ENCODE measurements at places on chromosomes 11 and 22. TPM values are rescaled to one million over a fixed set of nuclear protein-coding genes. Genes with fewer than 3 reads are reported as not detected.
A peak's percentile ranks its signal among the peaks of the same experiment; 100 is the strongest.

DNA sequence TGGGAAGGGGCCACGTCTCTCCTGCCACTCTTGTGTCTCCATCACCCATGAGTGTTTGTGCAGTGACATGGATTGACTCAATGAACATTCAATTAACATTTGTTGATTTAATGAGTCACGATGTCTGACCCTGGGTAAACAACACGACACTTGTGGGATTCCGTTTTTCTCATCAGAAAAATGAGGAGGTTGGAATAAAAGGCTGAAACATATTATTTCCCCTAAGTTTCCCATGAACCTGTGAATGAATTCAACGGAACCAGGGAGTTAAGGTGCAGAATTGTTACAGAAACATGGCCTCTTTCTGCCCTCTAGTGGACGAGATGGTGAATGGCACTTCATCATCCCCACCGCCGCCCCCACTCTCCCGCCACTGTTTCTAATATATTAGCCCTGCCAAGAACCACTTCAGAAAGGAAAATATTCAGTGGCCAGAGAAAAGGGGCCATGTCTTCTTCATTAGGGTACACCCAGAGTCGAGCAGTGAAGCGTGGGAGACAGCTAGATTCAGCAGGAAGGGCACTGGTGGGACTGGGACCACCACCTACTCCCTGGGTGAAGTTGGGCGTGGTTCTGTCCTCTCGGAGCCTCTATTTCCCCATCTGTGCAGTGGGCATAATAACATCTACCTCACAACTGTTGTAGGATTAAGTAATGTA, 46.3 kb upstream of the SYT13 start:
- no peaks in the 10 kb centered on the region for H3K36me3 ChIP-seq
- H3K27ac ChIP-seq: peak overlapping the region; percentile 58
- peak; percentile 72 for DNase-seq
- H3K4me3 ChIP-seq: peak overlapping the region; percentile 22
- no peaks in the 10 kb centered on the region for H3K27me3 ChIP-seq

- H3K27ac ChIP-seq: no peak overlapping the region
- no peaks in the 10 kb centered on the region for H3K4me1 ChIP-seq
- no peak for DNase-seq
- H3K27me3 ChIP-seq: no peaks in the 10 kb centered on the region
Observed at GRCh38 chr11:7643314-7643713, 30.0 kb downstream of the CYB5R2 start.

Gene CCDC157
- 2.0 TPM for total RNA-seq

GRCh38 chr11:30479899-30480298, 106.3 kb downstream of the MPPED2 start:
- DNase-seq: no peak
- H3K27me3 ChIP-seq: no peaks in the 10 kb centered on the region
- H3K4me1 ChIP-seq: peaks cover 48% of the 10 kb centered on the region
- no peaks in the 10 kb centered on the region for H3K36me3 ChIP-seq
- no peak overlapping the region for H3K27ac ChIP-seq

DNA sequence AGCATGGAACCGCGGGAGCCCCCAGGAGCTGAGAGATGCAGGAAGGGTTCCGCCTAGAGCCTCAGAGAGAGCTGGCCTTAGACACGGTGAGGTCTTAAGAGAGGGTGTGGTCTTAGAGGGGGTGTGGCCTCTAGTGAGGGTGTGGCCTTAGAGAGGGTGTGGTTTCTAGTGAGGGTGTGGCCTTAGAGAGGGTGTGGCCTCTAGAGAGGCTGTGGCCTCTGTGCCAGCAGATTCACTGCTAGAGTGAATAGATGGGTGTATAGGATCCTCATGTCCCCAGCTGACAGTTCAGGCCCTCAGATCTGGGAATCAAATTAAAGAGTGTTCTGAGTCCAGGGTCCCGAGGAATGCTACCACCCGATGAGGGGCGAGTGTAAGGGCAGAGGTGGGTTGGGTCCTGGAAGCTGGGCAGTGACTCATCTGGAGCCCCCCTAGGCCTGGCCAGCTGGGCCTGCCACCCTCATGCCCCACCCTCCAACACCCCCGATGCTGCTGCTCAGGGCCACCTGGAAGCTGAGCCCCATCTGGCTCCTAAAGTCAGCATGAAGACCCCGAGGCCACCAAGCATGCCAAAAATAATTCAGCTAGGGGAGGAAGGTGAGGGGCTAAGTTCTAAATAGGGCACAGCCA, 49.5 kb downstream of the IGF2 start:
- H3K27me3 ChIP-seq: peaks cover 15% of the 10 kb centered on the region
- H3K4me3 ChIP-seq: no peak overlapping the region
- H3K4me1 ChIP-seq: no peaks in the 10 kb centered on the region
- no peak overlapping the region for H3K27ac ChIP-seq

Gene ACER3
- total RNA-seq: 12.1 TPM

- H3K4me3 ChIP-seq: no peak overlapping the region
- no peaks in the 10 kb centered on the region for H3K27me3 ChIP-seq
- H3K4me1 ChIP-seq: no peaks in the 10 kb centered on the region
- H3K27ac ChIP-seq: no peak overlapping the region
- no peaks in the 10 kb centered on the region for H3K36me3 ChIP-seq
- no peak for DNase-seq
Observed at GRCh38 chr22:34702279-34702678, 363.7 kb upstream of the ISX start.

GRCh38 chr11:131924001-131924400, 553.6 kb downstream of the NTM start:
- DNase-seq: no peak
- no peaks in the 10 kb centered on the region for H3K4me1 ChIP-seq
- H3K27ac ChIP-seq: no peak overlapping the region
- no peak overlapping the region for H3K4me3 ChIP-seq

DNA sequence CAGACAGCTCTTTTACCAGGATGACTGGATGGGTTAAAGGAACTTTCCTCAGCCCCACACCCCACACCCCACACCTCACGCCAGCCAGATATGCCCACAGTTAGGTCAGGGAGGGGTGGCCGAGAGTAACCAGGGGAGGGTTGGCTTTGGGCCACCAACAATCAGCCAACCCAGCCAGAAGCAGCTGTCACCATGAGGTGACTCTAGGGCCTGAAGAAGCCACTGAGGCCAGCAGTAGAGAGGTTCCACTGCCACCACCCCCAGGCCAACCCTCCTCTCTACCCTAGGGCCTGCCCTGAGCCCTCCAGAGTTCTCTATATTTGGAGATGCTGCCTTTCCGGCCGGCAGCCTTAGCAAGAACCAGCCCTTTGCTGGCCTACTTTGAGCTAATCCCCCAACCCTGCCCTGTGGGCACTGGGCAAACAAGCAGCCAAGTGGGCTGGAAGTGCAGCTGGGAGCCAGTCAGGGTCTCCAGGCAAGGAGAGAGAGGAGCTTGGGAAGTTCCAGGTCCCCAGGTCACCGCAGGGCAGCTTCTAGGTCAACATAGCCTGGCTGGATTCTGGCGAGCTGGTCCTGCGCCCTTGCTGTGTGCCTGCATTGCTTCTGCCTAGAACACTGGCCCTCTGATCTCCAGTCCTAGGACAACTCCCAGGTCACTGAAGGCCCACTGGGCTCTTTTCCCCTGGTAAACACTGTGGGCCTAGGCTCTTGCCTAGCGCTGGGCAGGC, 12.0 kb upstream of the SYT8 start:
- H3K4me3 ChIP-seq: no peak overlapping the region
- H3K27ac ChIP-seq: no peak overlapping the region
- H3K27me3 ChIP-seq: no peaks in the 10 kb centered on the region
- DNase-seq: no peak

Gene FSHB
- total RNA-seq: not detected

Gene OR8D1
- total RNA-seq: not detected

Gene P4HA3
- 11.9 TPM for total RNA-seq

- H3K4me1 ChIP-seq: peaks cover 9% of the 10 kb centered on the region
- no peak for DNase-seq
- H3K27me3 ChIP-seq: no peaks in the 10 kb centered on the region
- no peaks in the 10 kb centered on the region for H3K36me3 ChIP-seq
- H3K4me3 ChIP-seq: no peak overlapping the region
Observed at GRCh38 chr11:15773476-15774387, 582.6 kb downstream of the SOX6 start.

GRCh38 chr11:7672960-7673723, at the start of gene CYB5R2:
Gene CYB5R2, minus strand, starts transcription at chr11:7673500. Its CDS starts 675 bp downstream, at chr11:7672825.
- DNase-seq: peak; percentile 83
- H3K4me1 ChIP-seq: peaks cover 16% of the 10 kb centered on the region
- H3K36me3 ChIP-seq: no peaks in the 10 kb centered on the region
- H3K27ac ChIP-seq: peak within 1 kb of the TSS; percentile 56

Gene OR52N4
- not detected for total RNA-seq

GRCh38 chr11:79253280-79253679, 187.6 kb downstream of the TENM4 start:
- DNase-seq: no peak
- H3K4me1 ChIP-seq: no peaks in the 10 kb centered on the region
- H3K36me3 ChIP-seq: no peaks in the 10 kb centered on the region
- no peaks in the 10 kb centered on the region for H3K27me3 ChIP-seq
- H3K4me3 ChIP-seq: no peak overlapping the region

Gene ANO1
- total RNA-seq: 19.3 TPM

GRCh38 chr11:45671246-45672171, 6.1 kb upstream of the CHST1 start:
- DNase-seq: peak; percentile 53
- H3K4me1 ChIP-seq: no peaks in the 10 kb centered on the region
- H3K4me3 ChIP-seq: no peak overlapping the region

DNA sequence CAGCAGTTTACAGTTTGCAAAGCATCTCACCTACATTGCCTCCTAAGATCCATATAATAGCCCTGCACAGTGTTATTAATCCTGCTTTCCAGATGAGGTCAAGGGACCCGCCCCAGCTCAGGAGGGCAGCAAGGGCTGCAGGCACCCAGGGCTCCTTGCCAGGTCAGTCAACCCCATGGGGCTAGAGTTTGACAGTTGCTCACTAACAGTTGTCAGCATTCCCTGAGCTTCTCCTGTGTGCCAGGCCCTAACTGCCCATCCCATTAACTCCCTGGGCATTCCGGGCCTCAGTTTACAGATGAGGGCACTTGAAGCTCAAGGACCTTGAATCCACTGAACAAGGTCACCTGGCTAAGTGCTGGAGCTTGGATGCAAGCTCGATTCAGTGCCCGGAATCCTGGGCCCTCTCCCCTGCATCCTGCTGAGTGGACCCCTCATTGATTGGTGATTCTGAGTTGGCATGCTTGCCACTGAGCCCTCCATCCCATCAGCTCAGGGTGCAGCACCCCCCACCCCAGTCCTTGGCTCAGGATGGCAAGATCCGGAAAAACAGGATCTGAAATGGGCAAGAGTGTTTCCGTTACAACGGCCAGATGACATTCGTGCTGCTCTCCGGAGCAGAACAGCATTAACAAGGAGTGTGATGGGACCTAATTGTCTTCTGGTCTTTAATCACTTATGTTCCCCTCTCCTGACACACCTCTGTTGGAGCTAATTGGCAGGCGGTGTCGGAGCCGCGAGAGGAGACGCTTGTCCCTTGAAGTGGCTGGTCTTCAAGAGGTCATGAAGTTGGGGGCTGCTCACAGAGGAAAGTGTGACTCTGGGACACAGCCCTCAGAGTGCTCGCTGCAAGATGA, 87.4 kb upstream of the SHISAL1 start:
- no peaks in the 10 kb centered on the region for H3K36me3 ChIP-seq
- H3K27ac ChIP-seq: no peak overlapping the region
- no peak overlapping the region for H3K4me3 ChIP-seq
- H3K27me3 ChIP-seq: no peaks in the 10 kb centered on the region
- H3K4me1 ChIP-seq: no peaks in the 10 kb centered on the region

DNA sequence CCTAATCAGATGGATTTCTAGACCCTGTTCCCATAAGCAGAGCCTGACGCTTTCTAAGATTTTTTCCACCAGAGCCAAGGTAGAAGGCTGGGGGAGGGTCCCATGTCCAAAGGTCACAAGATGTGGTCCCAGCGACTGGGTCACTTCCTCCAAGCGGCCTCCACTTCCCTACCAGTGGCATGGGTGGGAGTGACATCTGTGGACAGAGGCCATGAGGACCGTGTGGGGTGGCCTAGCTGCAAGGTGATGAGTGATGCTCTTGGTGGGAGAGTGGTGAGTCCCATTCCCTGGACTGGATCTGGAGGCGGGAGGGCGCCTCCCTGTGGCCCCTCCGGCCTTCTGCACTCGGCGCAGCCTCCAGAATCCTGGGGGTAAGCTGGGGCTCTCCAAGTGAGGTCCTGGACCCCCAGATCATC, 32.4 kb upstream of the PRR5 start:
- no peaks in the 10 kb centered on the region for H3K36me3 ChIP-seq
- peaks cover 4% of the 10 kb centered on the region for H3K27me3 ChIP-seq
- H3K27ac ChIP-seq: no peak overlapping the region
- DNase-seq: no peak
- H3K4me3 ChIP-seq: peak overlapping the region; percentile 72

Gene FGF19
- not detected for total RNA-seq

DNA sequence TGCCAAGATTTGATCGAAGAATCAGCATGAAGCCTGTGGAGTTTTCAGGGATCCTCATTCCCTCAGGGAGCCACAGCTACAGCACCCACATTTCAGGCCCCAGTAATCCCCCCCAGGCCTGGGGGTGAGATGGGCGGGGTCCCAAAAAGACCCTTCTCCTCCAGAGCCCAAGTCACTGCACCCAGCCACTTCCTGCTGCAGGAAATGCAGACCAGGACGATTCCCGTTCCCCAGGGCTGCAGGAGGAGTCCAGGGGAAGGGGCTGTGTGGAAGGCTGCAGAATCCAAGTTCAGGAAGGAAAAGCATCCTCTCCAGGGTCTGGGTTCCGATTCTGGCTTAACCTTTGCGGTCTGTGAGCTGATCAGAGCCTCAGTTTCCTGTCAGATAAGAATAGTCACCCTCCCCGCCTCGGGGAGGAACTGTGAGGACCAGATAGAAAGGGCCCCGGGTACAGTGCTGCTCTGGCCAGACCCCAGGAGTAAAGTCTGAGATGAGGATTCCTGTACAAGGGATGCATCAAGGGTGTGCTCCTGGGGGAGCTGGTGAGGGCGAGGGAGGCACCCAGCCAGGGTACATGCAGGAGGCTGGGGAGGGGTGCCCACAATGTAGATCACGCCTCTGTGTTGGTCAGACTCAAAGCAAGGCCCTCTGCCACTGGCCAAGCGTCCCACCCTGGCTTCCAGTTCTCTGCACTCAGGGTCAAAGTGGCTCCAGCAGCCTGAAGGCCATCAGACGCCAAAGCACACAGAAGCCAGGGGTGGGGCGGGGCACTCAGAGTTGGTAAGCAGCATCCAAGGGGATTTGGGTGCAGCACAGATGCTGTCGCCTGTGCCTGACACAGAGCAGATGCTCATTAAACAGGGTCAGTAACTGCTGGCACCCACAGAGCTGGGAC, 30.1 kb upstream of the TP53I11 start:
- H3K4me3 ChIP-seq: no peak overlapping the region
- H3K4me1 ChIP-seq: no peaks in the 10 kb centered on the region
- DNase-seq: peak; percentile 41

DNA sequence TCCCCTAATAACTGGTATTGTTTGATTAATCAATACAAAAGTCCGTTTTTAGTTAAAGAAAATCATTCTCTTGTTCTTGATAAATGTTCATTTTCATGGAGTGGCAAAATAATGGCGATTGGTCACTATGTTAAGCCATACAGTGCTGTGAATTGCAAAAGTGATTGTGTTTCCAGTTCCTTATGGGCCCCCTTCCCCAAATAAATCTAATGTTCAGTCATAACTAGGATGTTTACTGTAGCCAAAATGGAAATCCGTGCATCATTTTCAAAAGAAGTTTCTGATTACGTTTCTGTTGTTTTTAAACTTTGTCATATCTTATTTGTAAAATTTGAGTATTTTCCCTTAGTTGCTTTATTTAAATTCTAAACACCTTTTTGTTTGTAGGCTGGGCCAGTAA, 845 bp downstream of the RBM7 start:
- H3K27me3 ChIP-seq: no peaks in the 10 kb centered on the region
- peaks cover 56% of the 10 kb centered on the region for H3K4me1 ChIP-seq
- no peak for DNase-seq
- H3K36me3 ChIP-seq: no peaks in the 10 kb centered on the region
- peak overlapping the region; percentile 64 for H3K4me3 ChIP-seq
- H3K27ac ChIP-seq: peak overlapping the region; percentile 91
